ENCODE measurements at places on chromosomes 1 and 21.

DNA sequence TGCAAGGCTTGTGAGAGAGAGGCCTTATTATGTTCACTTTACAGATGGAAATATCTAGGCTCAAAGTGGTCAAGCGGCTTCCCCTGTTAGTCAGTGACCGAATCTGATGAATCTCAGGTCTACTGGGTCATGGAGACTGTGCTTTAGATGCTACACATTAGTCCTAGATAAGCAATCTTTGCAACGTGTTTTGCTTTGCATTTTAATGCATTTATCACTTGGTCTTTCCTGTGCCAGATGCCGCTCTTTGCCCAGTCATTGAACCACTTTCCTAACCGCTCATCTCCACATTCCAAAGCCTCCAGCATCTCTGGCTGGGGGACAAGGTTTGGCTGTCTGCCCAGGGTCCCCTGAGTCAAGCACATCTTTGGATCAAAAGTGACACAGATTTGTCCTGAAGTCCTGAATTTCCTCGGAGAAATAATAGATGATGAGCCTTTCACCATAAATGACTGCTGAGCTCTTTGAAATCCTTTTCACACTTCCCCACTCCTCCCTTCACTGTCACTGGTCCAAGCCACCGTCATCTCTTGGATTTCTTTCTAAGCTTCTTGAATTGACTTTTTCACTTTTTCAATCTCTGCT lies 96.0 kb upstream of the USP24 start:
- DNase-seq = peak; percentile 39

DNA sequence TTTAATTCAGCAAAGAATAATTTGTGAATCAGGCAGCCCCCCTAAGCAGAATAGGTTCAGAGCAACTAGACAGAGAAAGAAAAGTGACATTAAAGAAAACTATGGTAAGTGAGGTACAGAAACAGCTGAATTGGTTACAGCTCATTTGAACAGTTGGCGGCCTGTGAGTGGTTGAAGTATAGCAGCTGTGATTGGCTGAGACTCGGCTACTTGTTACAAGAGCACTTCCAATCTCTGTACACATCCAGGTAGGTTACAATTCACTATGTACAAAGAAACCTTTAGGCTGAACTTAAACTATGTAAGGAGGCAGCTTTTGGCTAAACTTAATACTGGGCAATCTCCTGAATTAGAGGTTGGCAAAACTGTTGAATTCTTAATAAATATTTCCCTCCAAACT lies 171.1 kb upstream of the LHX8 start:
- DNase-seq = no peak

DNA sequence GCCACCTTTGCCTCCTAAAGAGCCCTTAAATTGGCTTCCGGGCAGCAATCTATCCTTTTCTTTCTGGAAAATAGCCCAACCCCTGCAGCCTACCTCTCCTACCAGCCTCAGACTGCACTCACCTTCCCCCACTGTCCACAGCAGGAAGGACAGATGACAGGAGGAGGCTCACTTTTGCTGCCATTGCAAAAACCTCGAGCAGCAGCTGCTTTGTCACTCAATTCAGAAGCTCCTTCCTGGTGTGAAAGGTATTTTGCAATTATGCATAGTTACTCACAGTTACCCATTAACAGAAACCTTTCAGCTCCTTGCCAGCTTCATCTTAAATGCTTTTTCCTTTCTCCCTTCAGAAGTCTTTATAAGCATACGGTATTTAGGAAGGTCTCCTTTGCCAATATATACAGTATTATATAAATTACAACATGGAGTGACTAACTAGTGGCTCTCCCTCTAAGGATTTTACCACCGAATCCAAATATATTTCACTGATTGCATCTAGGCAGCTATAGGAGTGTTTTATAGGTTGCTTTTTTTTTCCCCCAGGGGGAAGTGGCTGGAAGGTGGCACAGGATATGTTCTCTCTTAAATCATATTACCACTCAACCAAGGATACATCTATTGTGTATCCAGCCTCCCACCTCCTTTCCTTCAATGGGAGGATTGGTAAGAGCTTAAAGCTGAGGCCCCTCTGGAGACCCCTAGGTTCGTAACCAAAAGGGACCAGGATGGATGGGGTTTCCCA lies 142.1 kb upstream of the IPO9 start:
- DNase-seq = no peak

DNA sequence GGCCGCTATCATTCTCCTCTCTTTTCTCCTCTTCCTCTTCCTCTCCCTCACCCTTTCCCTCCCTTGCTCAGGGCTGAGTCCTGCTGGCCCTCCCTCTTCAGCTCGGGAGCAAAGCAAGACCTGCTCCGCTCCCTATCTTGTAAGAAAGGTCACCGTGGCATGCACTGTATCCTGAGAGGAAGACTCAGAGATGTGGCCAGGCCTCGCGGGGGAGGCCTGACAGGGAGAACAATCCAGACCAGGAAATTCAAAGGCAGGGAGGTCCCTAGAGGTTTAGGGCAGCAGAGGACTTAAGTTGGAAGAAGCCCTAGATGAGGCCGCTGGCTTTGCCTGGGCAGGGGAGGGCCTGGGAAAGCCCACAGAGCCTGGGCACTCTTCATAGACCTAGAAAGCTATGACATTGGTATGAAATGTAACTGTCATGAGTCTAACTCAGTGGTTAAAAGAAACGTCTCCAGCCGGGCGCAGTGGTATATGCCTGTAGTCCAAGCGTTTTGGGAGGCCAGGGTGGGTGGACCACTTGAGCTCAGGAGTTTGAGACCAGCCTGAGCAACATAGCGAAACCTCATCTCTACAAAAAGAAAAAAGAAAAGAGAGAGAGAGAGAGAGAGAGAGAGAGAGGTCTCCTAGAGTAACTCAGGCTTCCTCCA lies 14.6 kb upstream of the PTAFR start:
- no peak for DNase-seq

- DNase-seq = no peak
These were observed 534.3 kb downstream of the PLPP3 start for GRCh38 chr1:56045062-56045461.

DNA sequence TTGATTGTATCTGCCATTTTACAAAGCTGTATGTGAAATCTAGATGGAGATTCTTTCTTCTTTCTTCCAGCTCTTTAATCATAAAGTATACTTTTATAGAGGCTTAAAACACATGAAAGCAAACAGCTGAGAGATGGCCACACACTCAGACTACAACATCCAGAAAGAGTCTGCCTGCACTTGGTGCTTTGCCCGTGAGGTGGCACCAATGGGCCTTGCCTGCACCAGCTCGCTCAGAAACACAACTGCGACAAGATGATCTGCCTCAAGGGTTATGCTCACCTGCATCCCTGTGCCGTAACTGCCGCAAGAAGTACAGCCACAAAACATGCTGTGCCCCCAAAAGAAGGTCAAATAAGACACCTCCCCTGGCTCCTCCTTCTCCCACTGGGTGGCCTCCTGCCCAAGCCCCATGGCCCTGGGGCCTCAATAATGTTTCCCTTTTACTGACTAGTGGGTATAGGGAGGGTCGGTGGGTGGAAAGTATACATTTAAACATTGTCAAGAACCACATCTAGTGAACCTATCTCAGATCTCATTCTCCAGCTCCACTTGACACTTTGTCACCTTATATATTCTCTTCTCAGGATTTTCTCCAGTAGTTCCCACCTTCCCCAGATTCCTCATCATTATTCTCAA lies 66.7 kb upstream of the ANGPTL3 start:
- peak; percentile 39 for DNase-seq

- no peak for DNase-seq
These were observed 926 bp upstream of the DFFA start for GRCh38 chr1:10473145-10473765.

- DNase-seq = no peak
These were observed 10.8 kb downstream of the INAVA start for GRCh38 chr1:200905411-200906052.

DNA sequence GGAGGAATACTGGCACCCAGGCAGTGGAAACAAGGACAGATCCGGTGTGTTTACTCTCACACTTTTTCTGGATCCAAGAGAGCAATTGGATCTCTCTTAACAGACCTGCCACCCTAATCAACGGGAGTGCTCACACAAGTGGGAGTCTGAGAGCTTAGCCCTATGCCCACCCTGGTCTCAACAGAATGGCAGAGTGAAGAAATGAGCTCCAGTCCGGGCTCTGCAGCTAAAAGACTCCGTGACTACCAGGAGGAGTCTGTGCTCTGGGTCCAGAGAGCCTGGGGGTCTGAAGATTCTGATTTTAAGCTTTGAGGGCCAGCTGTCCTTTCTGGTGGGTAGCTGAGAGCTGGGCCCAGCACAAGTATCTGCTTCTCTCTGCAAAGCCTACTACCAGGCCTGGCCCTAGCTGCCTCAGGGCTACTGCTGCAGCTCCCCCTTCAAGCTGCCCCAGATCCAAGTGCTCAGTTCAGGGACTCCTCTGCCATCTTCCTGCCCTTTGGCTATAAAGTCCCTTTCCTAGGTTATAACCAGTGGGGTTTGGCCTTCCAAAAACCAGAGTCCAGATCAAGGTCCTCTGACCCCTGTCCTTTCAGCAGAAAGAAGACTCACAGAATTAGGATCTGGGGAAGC lies 3.9 kb downstream of the S100A9 start:
- no peak for DNase-seq

DNA sequence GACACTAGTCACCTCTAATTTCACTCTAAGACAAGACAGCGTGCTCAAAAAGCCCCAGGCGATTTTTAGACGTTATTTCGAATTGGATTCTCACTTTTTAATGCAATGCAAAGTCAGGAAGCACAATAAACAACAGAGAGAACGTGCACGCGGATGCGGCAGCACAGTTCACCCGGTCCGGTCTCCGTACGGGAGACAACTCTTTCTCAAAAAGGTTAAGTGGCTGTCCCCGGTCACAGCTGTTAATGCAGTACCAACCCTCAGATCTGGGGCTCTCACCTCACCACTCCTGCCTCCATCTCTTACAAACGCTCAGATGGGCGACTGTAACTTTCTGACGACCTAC lies 1.2 kb downstream of the HP1BP3 start:
- DNase-seq = peak; percentile 4

- no peak for DNase-seq
These were observed 7.3 kb downstream of the CSTB start for GRCh38 chr21:43768868-43769167.

DNA sequence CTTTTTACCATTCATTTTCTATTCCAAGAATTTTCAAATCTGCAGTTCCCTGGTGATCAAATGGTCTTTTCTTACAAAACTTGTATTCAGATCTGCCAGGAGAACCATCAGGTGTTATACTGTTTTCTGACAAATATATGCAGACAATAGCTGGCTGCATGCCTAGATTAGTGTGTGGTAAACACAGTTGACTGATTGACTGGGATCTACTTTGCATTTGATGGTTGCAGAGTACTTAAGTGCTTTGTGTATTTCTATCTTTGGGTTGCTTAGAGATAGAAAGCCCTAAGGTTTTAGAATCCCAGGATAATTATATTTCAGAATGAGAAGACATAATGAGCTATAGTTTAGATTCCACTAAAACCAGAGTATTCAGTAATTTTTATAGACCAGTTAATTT lies 102.0 kb upstream of the CHODL start:
- no peak for DNase-seq

GRCh38 chr1:197249324-197249723 lies 18.7 kb upstream of the CRB1 start:
- DNase-seq = no peak

GRCh38 chr21:45167796-45168222 lies 93.4 kb downstream of the ADARB1 start:
- DNase-seq = peak; percentile 71

DNA sequence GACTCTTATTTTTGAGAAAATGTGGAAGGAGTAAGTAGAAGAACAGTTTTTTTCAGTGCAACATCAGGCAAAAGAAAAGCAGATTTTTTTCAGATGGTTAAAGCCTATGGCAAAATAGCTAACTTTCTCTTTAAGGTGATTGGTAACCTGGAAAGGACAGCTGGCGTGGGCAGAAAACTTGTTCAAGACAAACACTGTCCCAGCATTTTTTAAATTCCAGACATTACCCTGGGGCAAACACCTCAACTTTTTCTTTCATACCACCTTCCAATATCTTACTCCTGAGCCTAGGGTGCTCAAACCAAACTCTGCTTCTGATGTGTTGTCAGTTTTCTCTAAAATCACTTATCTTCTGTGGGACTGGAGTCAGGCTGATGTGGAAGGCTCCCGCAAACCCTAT lies 2.7 kb upstream of the LEPR start:
- DNase-seq = no peak

- no peak for DNase-seq
These were observed 123.3 kb downstream of the ZC3H11B start for GRCh38 chr1:219489636-219490035.

DNA sequence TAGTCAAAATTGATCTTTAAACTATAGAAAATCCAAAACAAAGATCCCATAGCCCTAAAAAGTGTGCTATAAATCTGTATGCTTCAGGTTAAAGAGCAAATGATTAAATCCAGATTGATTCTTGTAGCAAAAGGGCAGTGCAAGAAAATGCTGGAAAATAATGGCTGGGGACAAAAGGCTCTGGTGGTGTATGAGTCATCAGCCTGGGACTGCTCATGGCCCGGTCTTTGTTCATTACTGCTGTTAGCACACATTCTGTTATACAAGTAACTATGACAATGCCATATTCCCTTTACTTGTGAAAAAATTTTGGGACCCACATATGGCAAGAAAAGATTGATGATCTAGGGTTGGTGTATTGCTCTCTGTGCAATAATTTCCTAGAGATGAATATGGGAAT lies 89.1 kb downstream of the RWDD3 start:
- peak; percentile 7 for DNase-seq

DNA sequence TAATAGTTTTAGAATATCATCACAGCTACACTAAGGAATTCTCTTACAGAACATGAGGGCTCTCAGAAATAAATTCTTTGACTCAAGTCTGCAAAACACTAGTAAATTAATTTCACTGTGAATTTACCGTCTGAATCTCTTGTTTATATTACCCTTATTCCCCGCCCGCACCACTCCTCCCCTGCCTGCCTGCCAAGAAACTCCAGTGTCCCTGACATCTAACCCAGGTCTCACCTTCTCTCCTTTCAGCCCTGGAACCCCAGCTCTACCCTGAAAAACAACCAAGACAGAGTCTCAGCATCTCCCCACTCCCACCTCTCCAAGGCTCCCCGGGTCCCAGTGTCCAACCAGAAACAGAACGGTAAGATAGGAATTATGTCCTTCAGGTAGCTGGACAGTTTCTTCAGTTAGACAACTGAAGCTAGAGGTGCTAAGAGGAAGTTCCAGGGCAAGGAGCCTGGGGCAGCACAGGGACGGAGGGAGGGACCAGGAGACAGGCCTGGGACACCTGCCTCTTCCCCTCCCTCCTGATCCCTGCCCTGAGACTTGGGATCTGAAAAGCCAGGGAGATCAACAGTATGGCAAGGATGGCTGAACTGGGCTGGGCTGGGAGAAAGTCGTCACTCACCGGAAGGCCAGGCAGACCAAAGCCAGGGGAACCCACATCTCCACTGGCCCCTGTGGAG lies 15.4 kb downstream of the COL16A1 start:
- DNase-seq = no peak

GRCh38 chr21:24032709-24033232 lies 1574.5 kb downstream of the MRPL39 start:
- no peak for DNase-seq

DNA sequence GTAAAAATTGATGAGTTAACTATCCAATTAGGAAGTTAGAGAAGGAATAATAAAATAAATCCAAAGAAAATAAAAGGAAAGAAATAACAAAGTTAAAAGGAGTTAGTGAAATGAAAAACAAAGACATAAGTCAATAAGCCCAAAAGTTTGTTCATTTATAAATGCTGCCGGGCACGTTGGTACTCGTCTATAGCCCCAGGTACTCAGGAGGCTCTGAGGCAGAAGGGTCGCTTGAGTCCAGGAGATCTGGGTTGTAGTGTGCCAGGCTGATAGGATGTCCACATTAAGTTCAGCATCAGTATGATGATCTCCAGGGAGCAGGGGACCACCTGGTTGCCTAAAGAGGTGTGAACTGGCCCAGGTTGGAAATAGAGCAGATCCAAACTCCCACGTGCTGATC lies 35.5 kb upstream of the VANGL1 start:
- DNase-seq = no peak

- no peak for DNase-seq
These were observed 32.8 kb downstream of the GJA4 start for GRCh38 chr1:34825455-34826091.

All from AG10803 (cell line).